ENCODE measurements at places on chromosomes 7 and 10.
A peak's percentile ranks its signal among the peaks of the same experiment; 100 is the strongest.

GRCh38 chr10:94131885-94132284 is 138.2 kb downstream of the PLCE1 start:
- DNase-seq = no peak

- DNase-seq = no peak
These were observed 207.3 kb upstream of the ADO start for GRCh38 chr10:62597226-62597625.

- DNase-seq = no peak
These were observed 104.5 kb downstream of the PIP4K2A start for GRCh38 chr10:22609719-22610465.

DNA sequence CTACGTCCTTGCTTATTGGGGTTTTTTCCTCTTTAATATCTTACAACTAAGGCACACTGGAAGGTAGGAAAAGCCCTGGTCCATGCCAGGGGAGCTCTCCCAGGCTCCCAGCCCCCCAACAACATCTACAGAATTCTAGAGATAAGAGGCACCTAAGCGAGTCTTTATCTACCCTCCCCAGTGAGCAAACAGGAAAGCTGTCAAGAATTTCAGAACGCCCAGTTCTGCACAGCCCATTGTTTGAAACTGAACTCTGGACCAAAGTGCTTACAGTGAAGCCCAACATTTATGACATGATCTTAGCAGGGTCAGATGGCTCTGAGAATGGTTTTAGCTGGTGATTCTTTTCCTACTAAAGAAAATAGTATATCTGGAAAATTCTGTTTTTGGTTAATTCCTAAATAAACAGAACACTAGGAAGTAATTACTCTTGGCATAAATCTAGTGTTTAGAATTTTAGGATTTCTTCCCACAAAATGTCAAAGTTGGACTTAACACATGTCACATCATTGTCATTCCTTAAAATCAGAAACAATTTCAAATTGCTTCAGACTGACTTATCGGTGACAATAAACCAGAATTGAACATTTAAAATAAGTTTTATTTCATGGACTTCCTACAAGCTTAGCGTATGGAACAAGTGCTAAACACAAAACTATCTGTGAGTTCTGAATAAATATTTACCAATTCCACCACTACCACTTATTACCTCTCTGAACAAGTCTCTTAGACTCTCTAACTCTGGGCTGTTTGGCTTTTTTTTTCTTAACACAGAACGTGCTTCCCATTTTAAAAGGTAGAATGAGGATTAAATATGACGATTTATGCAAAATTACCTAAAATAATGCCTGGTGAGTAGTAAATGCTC is 31.3 kb upstream of the RNF32 start:
- DNase-seq = no peak

DNA sequence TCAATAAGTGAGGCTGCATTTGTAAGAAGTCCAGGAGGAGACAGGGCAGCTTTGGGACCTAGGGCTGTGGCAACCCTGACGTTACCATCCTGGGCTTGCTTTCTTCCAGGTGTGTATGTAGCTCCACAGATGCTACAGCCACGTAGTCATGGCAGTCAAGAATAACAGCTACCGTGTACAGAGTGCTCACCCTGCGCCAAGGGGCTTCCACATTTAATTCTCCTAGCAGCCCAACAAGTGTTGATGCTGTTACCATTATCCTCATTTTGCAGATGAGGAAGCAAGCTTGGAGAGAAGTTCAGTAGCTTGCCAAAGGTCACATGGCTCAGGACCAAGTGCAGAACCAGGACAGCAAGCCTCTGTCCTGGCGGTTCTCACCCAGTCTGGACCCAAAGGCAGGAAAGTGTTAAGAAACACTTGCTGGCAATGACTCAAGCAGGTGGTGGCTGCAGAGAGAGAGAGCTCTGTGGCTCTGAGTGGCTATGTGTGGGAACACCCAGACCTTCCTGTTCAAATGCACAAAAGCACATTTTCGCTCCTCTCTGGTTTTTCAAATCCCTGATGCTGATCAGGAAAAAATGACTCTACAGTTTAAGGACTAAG is 89.8 kb downstream of the CREM start:
- DNase-seq = peak; percentile 37

DNA sequence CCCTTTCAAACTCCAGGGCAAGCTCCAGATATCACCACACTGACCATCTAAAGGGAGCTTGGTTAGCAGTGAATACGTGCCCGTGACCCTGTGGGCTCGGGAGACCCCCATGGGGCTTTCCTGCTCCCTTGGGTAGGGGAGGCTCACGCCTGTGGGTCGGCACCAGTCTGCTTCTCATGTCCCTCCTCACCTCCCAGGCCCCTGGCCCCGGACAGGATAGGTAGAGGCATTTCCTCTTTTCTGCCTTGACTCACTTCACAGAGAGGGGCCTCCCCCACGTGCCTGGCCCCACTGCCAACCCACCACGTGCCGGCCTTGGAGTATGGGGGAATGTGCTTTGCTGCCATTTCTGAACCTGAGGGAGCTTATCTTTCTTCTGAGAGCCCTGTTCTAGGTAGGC is 131.3 kb upstream of the FAM20C start:
- no peak for DNase-seq

DNA sequence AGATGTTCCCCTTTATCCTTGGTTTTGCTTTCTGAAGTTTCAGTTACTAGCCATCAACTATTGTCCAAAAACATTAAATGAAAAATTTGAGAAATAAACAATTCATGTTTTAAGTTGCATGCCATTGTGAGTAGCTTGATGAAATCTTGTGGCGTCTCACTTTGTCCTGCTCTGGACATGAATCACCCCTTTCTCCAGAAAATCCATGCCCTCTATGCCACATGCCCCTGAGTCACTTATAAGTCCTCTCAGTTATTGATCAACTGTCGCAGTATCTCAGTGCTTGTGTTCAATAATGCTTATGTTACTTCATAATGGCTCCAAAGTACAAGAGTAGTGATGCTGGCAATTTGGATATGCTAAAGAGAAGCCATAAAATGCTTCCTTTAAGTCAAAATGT is 208.0 kb upstream of the FERD3L start:
- no peak for DNase-seq

- DNase-seq = peak; percentile 23
These were observed 287.1 kb upstream of the C7orf33 start for GRCh38 chr7:148303295-148304082.

GRCh38 chr10:95277201-95277570 is 13.6 kb downstream of the PDLIM1 start:
- no peak for DNase-seq

GRCh38 chr10:89738551-89739209 is 37.3 kb downstream of the KIF20B start:
- DNase-seq = no peak

GRCh38 chr7:78769481-78770101 is 683.9 kb downstream of the MAGI2 start:
- DNase-seq = no peak

GRCh38 chr10:51699475-51700227 is at the start of gene CSTF2T:
Gene CSTF2T (minus strand): TSS chr10:51699595. CDS start chr10:51699549, 46 bp downstream.
- DNase-seq = peak; percentile 85

DNA sequence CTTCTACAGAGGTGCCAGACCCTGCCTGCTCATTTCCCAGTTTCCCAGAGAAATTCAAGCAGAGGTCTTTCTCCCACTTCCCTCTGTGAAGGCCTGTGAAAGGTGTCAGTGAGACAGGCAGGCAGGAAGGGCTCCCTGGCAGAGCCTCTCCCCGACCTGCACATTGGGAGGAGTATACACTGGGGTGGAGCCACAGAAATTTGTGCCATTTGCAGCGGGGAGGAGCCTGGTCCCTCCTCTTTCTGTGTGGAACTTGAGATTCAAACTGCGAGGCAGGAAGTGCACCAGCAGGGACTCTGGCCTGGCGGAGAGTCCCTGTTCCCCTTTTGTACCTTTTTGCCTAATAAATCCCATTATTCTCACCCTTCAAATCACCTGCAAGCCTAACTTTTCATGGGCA is 54.6 kb upstream of the OPN4 start:
- DNase-seq = no peak

GRCh38 chr10:7550013-7550412 is 116.8 kb downstream of the ITIH5 start:
- DNase-seq = no peak

GRCh38 chr10:96573036-96573435 is 13.8 kb downstream of the TM9SF3 start:
- no peak for DNase-seq

DNA sequence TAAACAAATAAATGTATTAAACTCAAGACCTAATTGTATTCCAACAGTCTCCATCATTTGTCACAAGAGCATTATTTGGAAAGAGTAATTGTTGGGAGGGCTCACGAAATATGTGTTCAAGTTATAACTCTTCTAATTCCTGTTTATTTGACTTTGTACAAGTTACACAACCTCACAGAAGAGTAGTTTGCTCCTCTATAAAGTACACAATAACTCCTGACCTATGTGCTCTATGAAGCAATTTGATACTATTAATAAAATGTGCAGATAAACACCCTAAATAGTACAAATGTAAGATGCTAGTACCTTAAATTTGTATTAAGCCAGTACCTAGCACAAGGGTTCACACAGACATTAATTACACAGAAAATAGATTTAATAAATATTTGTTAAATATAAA is 285.8 kb downstream of the LRRTM3 start:
- DNase-seq = no peak

DNA sequence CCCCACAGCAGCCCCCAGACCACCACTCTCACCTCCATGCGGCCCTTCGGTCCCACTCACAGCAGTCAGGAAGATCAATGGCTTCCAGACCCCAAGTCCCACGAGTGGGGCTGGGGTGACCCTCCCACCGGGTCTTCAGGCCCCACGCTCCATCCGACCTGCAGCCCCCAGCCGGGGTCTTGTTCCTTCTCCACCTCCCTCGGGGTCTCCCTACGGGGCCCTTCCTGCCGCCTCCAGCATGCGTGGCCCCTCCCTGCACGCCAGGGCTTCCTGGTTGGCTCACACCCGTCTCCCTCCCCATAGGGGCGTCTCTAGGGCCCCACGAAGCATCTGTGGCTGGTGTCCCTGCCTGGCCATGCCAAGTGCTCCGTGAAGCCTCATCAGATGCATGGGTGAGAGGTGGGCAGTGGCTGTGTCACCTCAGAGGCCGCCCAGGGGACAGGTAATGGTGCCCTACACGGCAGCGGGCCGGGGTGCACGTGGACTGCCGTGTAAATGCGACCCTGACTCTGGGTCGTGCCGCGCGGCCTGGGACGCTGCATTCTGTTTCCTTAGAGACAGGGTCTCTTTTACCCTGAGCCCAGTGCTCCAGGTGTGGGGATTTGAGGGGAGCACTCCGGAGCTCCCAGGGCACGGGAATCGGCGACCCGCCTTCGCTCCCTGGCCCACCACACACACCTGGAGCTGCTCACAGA is 19.9 kb downstream of the ADAP1 start:
- no peak for DNase-seq

DNA sequence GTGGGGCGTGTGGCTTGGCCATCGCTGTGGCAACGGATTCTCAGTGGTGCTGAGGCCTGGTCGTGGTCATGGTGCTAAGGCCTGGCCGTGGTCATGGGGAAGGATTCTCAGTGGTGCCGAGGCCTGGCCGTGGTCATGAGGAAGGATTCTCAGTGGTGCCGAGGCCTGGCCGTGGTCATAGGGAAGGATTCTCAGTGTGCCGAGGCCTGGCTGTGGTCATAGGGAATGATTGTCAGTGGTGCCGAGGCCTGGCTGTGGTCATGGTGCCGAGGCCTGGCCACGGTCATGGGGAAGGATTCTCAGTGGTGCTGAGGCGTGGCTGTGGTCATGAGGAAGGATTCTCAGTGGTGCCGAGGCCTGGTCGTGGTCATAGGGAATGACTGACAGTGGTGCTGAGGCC is 327.9 kb downstream of the ADARB2 start:
- no peak for DNase-seq

DNA sequence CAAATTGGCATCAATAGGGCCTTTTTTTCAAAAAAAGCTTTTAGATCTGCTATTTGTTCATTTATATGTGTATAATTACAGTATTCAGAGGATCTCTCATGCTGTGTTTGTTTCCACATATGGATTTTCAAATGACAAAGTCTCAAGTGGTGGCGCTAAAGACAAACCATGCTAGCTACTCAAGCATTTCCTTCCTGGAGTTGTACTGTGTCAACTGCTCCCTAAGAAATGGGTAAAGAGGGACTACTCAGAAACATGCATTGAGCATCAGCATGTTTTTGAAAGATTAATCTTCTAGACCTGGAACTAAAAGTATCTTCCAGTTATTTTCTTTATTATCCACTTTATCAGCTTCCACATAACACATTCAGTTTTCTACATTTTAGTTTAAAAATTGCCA is 12.7 kb downstream of the CNTNAP2 start:
- peak; percentile 18 for DNase-seq

GRCh38 chr7:100483090-100483721 is 521 bp upstream of the NYAP1 start:
- DNase-seq = peak; percentile 43

GRCh38 chr10:75197906-75198305 is 12.7 kb upstream of the VDAC2 start:
- no peak for DNase-seq

DNA sequence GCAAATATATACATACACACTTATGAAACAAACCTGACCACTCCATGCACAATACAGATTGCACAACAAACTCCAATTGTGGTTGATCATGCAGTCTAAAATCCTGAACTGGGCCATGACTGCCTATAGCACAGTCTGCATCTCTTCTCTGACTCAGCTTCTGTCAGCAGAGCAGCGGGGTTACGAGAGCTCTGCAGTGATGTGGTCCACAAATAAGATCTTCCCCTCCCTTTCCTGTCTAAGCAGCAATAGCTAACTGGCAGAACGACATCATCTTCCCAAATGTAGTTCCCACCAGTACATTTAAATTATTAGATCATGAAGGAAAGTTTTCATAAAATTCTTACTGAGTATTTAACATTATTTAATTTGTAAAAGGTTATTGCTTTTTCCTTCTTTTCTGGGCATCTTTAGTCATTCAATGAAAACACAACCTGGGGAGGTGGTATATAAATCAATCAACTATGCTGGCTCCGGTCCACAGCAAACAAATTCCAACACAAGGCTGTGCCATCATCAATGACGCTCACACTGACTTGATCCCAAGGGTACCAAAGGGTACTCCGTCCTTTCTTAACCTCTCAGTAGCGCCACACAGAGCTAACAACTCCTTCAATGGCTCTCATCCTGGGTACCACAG is 17.1 kb downstream of the ARHGAP21 start:
- no peak for DNase-seq

DNA sequence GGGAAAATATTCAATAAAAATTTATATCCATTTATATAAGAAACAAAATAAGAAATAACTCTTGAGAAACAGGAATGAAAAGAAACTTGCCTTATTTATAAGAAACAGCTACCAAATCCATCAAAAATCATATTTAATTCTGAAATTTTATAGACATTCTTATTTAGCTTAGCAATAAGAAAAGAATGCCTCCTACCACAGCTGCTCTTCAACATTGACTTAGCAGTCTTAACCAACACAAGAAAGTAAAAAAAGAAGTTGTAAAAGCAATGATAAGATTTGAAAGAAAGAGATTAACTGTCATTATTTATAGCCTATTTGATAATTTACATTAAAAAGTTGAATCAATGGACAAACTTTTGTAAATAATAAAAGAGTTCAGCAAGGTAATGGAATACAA is 212.8 kb downstream of the ZNF365 start:
- no peak for DNase-seq

GRCh38 chr10:44902941-44903545 is 8.1 kb upstream of the TMEM72 start:
- DNase-seq = no peak
